ENCODE measurements at places on chromosomes 2 and 18. TPM values are rescaled to one million over a fixed set of nuclear protein-coding genes. Genes with fewer than 3 reads are reported as not detected.
A peak's percentile ranks its signal among the peaks of the same experiment; 100 is the strongest.

- DNase-seq, result no peak
These were observed 244.8 kb downstream of the MYCN start for GRCh38 chr2:16184945-16185660.

The ALLC gene
- total RNA-seq, result not detected

- no peak for DNase-seq
These were observed 83.1 kb downstream of the TMEM247 start for GRCh38 chr2:46562451-46562840.

GRCh38 chr2:112646791-112647689 lies 1.3 kb downstream of the SLC20A1 start:
- peak; percentile 43 for DNase-seq

- DNase-seq, result no peak
These were observed 140.8 kb downstream of the FAM210A start for GRCh38 chr18:13585379-13586153.

GRCh38 chr2:203811491-203812221 lies 55.9 kb upstream of the CTLA4 start:
- DNase-seq, result peak; percentile 29

The OTOS gene
- total RNA-seq, result not detected

The MAP2 gene
- 2.0 TPM for total RNA-seq

GRCh38 chr2:106068451-106068850 lies 125.7 kb downstream of the UXS1 start:
- peak; percentile 12 for DNase-seq

DNA sequence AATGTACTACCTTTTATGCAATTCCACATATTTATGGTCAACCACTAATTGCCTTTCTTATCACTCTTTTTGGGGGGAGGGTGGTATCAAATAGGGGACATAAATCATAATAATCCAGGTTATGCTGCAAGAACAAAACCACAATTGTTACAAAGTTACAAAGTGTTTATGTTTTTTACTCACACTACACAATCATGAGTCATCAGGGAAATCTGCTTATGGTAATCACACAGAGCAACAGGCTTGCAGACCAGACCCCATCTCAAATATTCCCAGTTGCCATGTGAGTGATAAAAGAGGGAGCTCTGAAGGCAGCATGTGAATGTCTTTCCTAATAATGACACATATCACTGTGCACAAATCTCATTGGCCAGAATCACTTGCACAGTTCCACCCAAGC lies 304.7 kb upstream of the TMEFF2 start:
- peak; percentile 38 for DNase-seq

The IL1F10 gene
- total RNA-seq, result not detected

The DNAJC27 gene
- total RNA-seq, result 6.7 TPM

- DNase-seq, result no peak
These were observed 42.9 kb downstream of the FSHR start for GRCh38 chr2:49111456-49111855.

DNA sequence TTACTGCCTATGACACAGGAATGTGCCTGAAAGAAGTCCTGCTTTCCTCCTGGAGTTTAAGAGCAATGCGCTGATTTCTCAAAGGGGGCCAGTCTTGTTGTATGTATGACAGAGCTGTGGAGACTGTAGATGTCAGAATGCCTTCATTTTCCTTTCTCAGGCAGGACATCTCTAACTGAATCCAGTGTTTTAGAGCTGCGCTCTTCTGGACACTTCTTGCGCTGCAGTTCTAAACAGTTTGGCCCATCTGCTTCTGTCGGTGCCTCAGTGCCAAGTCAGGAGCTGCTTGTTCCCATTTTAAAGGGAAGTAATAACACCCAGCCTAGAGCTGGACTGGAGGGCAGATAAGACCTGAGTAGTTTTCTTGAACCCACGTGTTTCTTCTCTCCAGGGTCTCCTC lies 91.4 kb downstream of the ESCO1 start:
- no peak for DNase-seq

GRCh38 chr2:158546412-158547144 lies 89.8 kb downstream of the PKP4 start:
- no peak for DNase-seq

The HOXD3 gene
- total RNA-seq, result 41.3 TPM

GRCh38 chr2:26754972-26755670 lies 9.0 kb upstream of the SLC35F6 start:
- no peak for DNase-seq

GRCh38 chr2:182593394-182593975 lies 122.6 kb upstream of the DNAJC10 start:
- peak; percentile 96 for DNase-seq

The UGT1A5 gene
- not detected for total RNA-seq

DNA sequence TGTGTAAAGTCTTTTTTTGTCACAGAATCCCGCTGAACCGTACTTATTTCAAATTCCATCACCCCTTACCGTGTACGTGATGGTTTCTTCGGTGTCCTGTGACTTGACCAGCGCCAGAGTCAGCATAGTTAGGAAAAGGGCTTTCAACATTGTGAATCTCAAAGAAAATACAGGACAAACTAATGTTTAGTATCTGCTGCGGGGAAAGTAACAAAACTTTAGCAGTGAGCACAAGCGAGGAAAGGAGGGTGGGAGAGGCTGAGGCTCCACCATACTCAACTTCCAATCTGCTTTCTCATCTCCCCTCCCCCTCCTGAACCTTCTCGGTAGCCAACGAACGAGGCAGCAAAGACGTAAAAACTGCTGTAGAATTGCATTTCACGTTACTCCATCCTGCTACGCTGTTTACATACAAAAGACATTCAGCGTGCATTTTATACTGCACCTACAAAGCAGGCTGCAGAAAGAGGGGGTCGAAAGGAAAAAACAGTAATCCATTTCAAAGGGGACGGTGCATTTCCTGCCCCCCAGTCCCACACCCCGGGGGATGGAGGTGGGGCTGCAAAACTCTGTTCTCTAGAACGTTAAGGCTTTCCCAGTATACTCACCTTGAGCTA lies 1.2 kb downstream of the EFEMP1 start:
- DNase-seq, result no peak

- DNase-seq, result no peak
These were observed 357.9 kb downstream of the THSD7B start for GRCh38 chr2:137123226-137123625.

GRCh38 chr2:110843496-110843895 lies 111.1 kb downstream of the ACOXL start:
- no peak for DNase-seq

GRCh38 chr18:42341423-42341822 lies 386.4 kb downstream of the PIK3C3 start:
- DNase-seq, result no peak

The TMEM169 gene
- total RNA-seq, result 1.1 TPM

The MYO5B gene
- 0.30 TPM for total RNA-seq

GRCh38 chr2:46306330-46306751 lies 9.1 kb downstream of the EPAS1 start:
- no peak for DNase-seq

DNA sequence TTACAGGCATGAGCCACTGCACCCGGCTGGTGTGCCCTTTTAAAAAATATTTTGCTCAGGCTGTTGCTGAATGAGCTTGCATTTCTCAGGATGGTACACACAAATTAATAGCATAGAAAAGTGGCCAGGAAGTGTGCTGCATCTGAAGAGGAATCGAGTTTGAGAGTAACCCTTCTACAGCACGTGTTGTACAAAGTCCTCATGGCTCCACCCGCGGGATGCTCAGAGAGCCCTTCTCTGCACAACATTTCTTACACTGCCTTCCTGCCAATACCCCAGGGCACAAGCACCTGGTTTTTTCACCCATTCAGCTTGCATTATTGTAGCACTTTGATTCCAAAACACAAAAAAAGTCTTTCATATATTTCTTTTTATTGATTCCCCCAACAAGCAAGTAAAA lies 90.1 kb upstream of the NEDD4L start:
- no peak for DNase-seq

GRCh38 chr2:64906853-64907536 lies 82.2 kb upstream of the SLC1A4 start:
- no peak for DNase-seq

- DNase-seq, result no peak
These were observed 32.3 kb downstream of the AFF3 start for GRCh38 chr2:100109986-100110613.

The SMYD1 gene
- total RNA-seq, result not detected

GRCh38 chr2:175393851-175394250 lies 212.3 kb upstream of the ATP5MC3 start:
- no peak for DNase-seq

The CRYGD gene
- total RNA-seq, result not detected

The CTAGE1 gene
- total RNA-seq, result not detected

The AOX1 gene
- total RNA-seq, result 2.4 TPM

The IL1RN gene
- total RNA-seq, result not detected

DNA sequence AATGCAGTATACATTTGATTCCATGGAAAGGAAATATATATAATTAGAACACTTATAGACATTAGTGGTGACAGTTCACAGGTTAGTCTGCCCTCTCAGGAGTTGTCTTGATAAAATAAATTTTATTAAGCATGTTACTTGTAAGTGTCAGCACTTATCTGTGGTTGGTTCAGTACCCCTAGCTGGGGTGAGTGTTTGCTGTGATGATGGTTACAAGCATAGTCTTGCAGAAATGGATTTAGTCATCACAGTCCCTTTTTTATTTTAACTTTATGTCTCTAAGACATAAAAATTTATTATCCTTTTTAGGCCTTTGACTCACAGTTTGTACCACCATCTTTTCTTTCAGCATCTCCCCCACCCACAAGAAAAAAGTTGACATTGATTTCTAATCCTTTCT lies 52.1 kb downstream of the NCK2 start:
- DNase-seq, result no peak

DNA sequence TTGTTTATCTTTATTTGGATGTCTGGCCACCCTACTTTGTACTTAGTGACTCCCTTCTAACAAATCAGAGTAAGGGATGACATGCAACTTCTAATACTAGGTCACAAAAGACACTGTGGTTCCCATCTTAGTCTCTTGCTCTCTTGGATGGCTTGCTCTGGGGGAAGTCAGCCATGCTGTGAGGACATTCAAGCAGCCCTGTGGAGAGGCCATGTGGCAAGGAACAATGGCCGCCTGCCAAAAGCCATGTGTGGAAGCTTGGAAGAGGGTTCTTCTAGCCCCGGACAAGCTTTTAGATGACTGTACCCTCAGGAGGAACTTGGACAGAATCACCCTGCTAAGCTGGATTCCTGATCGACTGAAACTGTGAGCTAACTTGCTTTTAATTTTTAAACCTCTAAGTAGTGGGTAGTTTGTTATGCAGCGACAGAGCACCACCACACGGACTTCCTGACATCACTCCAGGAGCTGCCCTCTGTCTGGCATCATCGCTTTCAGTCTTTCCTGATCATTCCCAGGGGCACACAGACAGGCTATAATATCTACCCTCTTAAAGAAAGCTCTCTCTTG lies 116.8 kb upstream of the ODC1 start:
- peak; percentile 22 for DNase-seq

- no peak for DNase-seq
These were observed 4.9 kb downstream of the CYP26B1 start for GRCh38 chr2:72142570-72143440.

- no peak for DNase-seq
These were observed 14.3 kb upstream of the TNFAIP6 start for GRCh38 chr2:151343073-151343472.

The HRH4 gene
- total RNA-seq, result not detected

DNA sequence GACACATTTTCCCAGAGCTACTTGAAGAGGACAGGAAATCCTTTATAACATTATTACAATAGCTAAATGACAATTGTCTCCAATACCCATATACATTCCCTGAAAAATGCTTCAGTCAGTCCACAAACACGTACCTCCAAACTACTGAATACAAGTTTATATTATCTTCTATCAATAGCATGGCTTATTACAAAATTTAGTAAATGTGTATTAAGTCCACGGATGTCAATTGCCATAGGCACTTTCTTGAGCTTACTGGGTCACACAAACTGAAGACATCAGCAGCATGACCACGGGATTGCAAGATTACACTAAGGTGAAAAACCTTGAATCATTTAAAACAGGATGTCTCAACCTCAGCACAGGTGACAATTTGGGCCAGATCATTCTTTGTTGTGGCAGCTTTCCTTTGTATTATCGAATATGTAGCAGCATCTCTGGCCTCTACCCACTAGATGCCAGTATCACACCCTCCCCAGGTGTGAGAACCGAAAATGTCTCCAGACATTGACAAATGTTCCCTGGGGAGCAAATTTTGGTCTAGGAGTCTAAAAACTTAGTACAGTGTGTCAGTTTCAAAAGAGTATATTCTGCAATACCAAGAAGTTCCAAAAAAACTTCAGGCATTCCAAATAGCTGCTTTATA lies 1.4 kb downstream of the MBD2 start:
- no peak for DNase-seq

- no peak for DNase-seq
These were observed 5.9 kb upstream of the DLX2 start for GRCh38 chr2:172108587-172108930.

DNA sequence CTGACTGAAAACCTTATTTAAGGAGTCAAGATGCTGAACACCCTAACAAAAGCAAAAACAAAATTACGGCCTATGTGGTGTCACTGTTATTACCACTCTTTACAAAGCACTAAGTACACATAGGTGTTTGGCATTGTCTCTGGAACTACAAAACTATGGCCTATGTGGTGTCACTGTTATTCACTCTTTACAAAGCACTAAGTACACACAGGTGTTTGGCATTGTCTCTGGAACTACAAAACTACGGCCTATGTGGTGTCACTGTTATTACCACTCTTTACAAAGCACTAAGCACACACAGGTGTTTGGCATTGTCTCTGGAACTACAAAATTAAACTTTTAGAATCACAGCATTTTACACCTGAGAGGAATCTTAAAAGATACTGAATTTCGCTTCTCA lies 47.4 kb downstream of the SLC35F5 start:
- DNase-seq, result no peak

- DNase-seq, result no peak
These were observed 3.2 kb downstream of the GLI2 start for GRCh38 chr2:120738786-120739437.

Measured in A673 (cell line).